Right hindlimb (tissue), 1 donor: ENCODE measurements at places on chromosomes 5 and 9.

- DNase-seq: no peak
These were observed 580.2 kb downstream of the EBF1 start for GRCh38 chr5:158519433-158520021.

- DNase-seq: peak; percentile 45
These were observed 53.2 kb upstream of the UBTD2 start for GRCh38 chr5:172336676-172337285.

- DNase-seq: no peak
These were observed 113.8 kb downstream of the SV2C start for GRCh38 chr5:76196886-76197489.

DNA sequence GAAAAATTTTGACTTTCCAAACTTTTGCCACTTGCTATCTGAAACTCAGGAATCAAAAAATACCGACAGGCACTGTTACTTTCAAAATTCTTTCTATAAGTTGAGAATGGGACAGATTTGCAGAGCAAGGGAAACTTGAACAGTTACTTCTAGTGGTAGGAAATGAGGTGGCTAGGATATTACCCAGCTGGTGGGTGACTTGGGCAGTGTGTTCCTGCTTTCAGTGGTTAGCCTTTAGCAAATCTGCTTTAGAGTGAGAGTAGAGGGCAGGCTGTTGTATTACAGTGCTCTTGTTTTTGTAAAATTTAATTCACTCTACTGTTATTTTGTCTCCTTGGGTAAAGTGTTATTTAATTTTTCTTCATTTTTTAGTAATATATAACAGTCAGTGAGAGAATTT lies 40.2 kb upstream of the ROPN1L start:
- no peak for DNase-seq

DNA sequence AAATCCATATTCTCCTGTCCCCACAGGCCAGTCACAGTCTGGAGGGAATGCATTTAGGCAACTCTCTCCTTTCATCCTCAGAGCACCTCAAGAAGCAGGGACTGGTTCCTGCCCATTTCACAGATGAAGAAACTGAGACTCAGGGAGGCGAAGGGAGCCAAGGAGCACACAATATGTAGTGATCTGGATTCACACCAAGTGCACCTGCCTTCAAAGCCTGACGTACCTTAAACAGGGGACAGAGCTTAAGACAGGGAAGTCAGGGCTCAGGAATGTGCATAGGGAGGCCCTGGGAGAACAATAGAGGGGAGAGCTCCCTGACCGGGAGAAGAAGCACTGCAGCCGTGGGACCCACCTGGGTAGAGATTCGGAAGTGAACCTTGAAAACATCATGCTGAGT lies 83.0 kb downstream of the GABBR2 start:
- no peak for DNase-seq

DNA sequence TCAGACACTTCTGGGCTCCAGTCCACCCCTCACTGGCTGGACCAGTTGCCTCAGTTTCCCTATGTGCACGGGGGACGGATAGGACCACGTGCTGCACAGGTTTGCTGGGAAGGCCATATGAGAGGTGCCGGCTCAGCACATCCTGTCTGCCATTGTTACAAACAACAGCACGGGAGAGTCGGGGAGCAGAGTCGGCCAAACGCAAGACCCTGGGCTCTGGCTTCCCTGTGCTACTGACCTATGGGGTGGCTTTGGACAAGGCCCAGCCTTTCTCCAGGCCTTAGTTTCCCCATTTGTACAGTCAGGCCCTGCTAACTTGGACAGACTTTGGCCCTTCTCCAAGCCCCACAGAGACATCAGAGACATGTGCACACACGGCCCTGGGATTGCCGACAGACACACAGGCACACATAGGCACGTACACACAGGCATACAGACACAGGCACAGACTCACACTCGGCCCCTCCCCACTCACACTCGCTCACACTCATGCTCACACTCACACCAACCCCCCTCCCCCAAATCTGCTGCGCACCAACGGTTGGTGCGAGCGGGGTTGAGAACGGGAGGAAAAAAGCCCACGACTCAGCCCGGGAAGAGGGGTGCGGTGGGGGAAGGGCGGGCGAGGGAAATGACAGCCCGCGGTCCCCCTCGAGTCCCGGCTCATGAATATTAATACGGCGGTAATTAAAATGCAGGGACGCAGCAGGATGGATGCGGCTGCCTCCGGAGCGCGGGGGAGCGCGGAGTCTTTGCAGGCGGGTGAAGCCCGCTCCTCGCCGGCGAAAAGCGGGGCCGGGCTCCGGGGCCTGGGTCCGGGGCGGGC lies 133.0 kb downstream of the C9orf50 start:
- peak; percentile 77 for DNase-seq

GRCh38 chr5:112643339-112643971 lies 94.2 kb upstream of the APC start:
- no peak for DNase-seq

- DNase-seq: peak; percentile 58
These were observed 84.9 kb downstream of the RGS3 start for GRCh38 chr9:113548221-113549041.

DNA sequence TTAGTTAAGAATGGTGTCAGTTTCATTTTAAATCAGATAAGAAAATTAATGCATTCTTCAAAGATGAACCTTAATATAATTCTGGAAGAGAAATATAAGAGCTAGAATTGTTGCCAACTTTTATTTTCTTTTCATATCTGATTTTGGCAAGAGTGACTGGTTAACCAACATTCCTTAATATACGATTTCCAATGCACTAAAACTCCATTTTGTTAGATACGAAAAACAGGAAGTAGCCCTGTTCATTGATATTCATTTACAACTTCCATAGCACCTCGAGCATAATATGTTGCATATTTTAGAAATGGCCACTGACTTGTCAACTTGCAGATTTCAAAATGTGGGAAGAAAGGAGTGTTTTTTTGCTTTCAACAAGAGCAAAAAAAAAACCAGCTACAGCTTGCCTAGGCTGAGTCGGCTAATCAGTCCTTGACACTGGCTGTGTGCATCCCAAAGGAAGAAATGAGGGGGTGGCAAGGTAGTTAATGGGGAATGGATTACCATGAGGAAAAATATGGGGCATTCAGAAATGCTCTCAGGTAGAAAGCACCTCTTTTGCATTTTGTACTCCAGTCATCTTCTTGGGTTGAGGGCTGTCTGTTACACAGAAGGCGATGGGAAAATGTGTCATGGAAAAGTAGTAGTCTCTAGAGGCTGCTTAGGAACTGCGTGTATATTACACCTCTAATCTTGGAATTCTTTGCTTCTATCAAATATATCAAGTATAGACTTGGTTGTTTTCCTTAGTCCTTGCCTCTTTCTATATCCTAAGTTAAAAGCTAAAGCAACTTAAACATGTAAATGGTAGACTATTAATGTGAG lies 3.9 kb downstream of the MAP3K1 start:
- no peak for DNase-seq

- DNase-seq: no peak
These were observed 8.4 kb downstream of the RCL1 start for GRCh38 chr9:4801156-4801555.

GRCh38 chr9:136249877-136250559 lies 4.4 kb upstream of the QSOX2 start:
- no peak for DNase-seq

DNA sequence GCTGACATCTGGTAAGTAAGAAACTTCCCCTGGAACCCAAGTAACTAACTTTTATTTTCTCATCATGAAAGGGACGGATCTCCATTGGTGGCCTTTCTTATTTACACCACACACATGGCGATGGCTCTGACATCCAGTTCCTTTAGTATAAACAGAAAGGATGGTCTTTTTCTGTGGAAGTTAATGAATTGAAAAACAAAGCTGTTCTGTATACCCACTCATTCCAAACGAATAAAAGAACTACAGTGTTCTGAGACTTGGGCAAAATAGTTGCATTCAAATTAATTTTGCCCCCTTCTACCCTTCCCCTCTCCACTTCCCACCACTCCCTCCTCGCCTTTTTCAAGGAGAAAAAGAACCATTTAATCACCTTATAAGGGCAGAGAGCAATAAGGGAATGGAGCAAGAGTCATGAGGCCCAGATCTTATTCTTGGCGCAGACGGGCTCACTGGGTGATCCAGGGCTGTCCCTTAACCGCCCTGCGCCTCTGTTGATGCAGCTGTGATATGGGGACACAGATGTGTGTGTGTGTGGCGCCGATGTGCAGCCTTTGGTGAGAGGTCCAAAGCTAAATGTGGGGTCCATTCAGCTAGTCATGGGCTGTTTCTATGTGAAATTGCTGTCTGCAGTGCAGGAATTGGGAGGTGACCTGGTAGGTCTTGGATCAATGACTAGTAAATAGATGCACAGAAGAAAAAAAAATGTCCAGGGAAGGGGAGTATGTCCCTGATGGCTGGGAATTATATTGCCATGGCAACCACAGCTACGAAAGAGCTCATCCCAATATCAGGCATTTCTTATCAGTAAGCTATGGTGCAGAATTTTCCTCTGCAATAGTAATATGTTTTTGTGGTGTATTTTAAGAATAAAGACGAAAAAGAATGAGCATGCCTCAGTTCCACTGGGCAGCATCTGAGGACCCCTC lies 141.5 kb upstream of the ERCC6L2 start:
- no peak for DNase-seq

DNA sequence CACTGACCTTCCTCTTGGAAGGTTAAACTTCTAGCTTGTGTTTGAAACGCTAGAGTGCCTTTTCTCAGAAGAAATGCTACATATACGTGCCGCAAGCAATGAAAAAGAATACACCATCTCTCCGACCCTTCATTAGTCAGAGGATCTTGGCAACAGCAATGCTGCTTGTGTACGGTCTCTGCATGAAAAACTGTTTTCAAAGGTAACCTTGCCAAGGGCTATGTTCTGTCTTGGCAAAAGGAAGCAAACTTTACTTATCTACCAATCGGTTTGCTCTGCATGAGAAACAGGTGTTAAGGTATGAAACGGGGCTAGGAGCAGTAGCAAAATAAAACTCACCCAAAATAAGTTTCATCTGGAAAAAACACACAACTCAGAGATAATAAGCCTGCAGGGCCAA lies 297.8 kb downstream of the FBXL17 start:
- DNase-seq: no peak

- no peak for DNase-seq
These were observed 72.6 kb upstream of the SELENOP start for GRCh38 chr5:42884326-42884725.

- no peak for DNase-seq
These were observed 53.8 kb upstream of the KCNMB1 start for GRCh38 chr5:170442921-170443320.

DNA sequence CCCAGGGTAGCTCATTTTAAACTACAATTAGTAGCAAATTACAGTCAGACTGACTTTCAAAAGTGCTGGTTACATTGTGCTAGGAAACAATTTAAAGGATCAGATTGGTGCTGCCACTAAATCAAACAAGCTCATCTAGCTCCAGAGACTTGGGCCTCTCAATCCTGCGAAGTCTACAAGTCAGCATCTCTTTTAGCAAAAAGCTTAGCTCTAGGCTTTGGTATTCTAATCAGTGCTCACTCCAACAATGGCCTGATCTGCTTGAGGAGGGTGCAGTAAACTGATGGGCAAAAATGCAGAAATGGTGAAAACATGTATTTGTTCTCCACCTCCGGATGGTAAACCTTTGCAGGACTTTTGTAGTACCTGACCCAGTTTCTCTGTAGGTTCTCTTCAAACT lies 47.0 kb upstream of the SEMA6A start:
- no peak for DNase-seq

DNA sequence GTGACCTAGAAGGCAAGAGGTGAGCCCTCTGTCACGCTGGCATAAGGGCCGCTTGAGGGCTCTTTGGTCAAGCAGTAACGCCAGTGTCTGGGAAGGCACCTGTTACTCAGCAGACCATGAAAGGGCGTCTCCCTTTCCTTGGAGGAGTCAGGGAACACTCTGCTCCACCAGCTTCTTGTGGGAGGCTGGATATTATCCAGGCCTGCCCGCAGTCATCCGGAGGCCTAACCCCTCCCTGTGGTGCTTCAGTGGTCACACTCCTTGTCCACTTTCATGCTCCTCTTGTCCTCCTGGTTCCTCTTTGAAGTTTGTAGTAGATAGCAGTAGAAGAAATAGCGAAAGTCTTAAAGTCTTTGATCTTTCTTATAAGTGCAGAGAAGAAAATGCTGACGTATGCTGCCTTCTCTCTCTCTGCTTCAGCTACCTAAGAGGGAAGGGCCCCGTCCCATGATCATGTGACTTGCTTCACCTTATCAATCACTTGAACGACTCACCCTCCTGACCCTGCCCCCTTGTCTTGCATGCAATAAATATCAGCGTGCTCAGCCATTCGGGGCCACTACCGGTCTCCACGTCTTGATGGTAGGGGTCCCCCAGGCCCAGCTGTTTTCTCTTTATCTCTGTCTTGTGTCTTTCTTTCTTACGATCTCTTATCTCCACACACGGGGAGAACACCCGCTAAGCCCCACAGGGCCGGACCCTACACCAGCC lies 16.7 kb upstream of the SCGB3A1 start:
- DNase-seq: no peak

DNA sequence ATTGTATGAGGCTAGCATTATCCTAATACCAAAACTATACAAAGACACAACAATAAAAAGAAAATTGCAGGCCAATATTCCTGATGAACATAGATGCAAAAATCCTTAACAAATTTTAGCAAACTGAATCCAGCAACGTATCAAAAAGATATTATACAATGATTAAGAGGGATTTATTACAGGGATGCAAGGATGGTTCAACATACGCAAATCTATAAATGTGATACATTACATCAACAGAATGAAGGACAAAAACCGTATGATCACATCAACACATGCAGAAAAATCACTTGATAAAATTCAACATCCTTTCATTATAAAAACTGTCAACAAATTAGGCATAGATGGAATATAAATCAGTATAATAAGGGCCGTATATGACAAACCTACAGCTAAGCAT lies 27.1 kb upstream of the ARL15 start:
- no peak for DNase-seq

DNA sequence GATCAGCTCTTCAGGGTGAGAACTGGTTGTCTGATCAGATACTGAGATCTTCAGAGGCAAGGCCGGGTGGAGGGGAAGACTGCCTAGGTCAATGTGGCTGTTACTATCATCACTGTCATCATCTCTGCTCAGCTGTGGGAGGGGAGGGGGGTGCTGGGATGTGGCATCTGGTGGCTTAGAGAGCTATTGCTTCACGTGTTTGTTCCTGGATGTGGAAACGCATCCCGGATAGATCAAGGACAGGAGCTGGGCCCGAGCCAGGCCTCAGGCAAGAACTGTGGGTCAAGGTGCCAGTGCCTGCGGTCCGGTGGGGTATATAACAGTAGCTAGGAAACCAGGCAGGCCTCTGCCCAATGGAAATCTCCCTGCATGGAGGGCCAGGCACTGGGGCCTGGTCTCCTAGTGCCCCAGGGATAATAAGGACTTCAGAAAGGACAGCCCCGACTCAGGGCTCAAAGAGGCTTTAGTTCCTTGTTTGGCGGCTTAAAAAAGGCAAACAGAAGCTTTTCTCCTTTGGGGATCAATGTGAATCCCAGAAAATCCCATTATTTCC lies 30.3 kb upstream of the TIFAB start:
- no peak for DNase-seq

- no peak for DNase-seq
These were observed 5.2 kb upstream of the RPL26L1 start for GRCh38 chr5:172953776-172954675.

GRCh38 chr5:78509145-78509865 lies 139.3 kb downstream of the LHFPL2 start:
- peak; percentile 76 for DNase-seq

- no peak for DNase-seq
These were observed 112.8 kb upstream of the SHB start for GRCh38 chr9:38181866-38182265.
